ENCODE measurements at places on chromosomes 16 and 17. TPM values are rescaled to one million over a fixed set of nuclear protein-coding genes. Genes with fewer than 3 reads are reported as not detected.

- peak; percentile 36 for DNase-seq
- H3K27ac ChIP-seq: no peak overlapping the region
- H3K27me3 ChIP-seq: no peaks in the 10 kb centered on the region
Measured at GRCh38 chr16:11609474-11610120, 22.9 kb upstream of the LITAF start.

DNA sequence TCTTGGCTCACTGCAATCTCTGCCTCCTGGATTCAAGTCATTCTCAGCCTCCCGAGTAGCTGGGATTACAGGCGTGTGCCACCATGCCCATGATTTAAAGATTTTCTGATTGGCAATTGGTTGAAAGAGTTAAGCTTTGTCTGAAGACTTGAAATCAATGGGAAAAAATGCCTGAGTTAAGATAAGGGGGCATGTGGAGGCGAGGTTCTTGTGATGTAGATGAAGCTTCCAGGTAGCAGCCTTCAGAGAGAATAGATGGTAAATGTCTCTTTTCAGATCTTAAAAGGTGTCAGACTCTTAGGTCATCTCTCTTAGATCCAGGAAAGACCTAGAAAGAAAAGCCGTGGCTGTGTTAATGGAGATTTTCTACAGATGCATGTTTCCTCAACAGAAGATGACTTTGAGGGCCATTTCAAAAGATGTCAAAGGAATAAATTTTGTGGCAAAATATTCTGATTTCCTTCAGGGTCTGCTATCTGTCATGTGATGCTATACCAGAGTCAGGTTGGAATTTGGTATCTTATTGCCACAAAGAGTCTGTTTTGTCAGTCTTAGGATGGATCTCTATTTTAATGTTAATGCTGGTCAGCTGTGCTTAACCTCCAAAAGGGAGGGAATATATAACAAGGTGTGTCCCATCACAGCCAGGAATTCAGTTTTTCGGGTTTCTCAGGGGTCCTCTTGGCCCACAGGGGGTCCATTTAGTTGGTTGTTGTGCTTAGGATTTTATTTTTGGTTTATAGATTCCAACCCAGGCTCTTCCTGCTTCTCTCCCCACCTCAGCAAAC lies 58.3 kb upstream of the AKTIP start:
- H3K27ac ChIP-seq: no peak overlapping the region
- H3K4me1 ChIP-seq: no peaks in the 10 kb centered on the region
- no peaks in the 10 kb centered on the region for H3K36me3 ChIP-seq
- no peak for DNase-seq
- H3K27me3 ChIP-seq: no peaks in the 10 kb centered on the region

- H3K4me1 ChIP-seq: no peaks in the 10 kb centered on the region
- no peaks in the 10 kb centered on the region for H3K27me3 ChIP-seq
- no peak overlapping the region for H3K27ac ChIP-seq
- no peak overlapping the region for H3K4me3 ChIP-seq
Measured at GRCh38 chr17:36503456-36504155, 17.1 kb downstream of the ZNHIT3 start.

GRCh38 chr16:56664506-56664905 lies 3.4 kb downstream of the MT1G start:
- no peak overlapping the region for H3K4me3 ChIP-seq
- peaks cover 11% of the 10 kb centered on the region for H3K4me1 ChIP-seq
- no peak overlapping the region for H3K27ac ChIP-seq
- H3K36me3 ChIP-seq: no peaks in the 10 kb centered on the region
- no peak for DNase-seq

DNA sequence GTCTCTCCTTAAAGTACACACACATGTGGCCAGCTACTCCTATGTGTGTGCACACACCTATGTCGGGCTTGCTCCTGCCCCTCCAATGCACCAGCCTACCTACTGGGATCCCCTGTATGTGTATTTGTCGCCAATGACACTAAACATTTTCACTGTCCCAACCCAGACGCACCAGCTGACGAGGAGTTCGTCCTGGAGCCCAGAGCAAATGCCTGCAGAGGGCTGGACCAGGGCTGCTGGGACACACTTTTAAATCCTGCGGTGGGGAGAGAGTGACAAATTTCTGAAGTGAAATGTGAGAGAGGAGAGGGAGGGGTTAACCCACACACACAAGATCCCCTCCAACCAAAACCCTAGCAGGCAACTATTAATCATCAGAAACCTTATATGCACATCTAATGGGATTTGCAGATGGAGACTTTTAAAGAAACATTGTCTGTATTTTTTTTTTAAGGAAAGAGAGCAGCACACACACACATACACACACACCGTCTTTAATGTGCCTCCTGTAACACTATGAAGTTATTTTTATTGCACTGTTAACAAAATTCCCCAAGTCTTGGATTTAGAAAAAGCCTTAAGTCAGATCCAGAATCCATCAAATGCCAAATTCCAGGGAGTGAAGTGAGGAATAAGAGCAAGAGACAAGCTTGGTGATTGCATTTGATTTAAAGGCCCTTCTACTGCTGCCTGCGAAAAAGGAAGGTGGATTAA lies at the start of gene MEOX1:
MEOX1 (minus strand) TSS at position 224 of the 714 bp plus-strand sequence. CDS start 388 bp downstream, outside the sequence.
- peaks cover 21% of the 10 kb centered on the region for H3K4me1 ChIP-seq
- no peak within 1 kb of the TSS for H3K27ac ChIP-seq
- DNase-seq: peak; percentile 85
- no peaks in the 10 kb centered on the region for H3K27me3 ChIP-seq
- H3K4me3 ChIP-seq: no peak within 1 kb of the TSS

DNA sequence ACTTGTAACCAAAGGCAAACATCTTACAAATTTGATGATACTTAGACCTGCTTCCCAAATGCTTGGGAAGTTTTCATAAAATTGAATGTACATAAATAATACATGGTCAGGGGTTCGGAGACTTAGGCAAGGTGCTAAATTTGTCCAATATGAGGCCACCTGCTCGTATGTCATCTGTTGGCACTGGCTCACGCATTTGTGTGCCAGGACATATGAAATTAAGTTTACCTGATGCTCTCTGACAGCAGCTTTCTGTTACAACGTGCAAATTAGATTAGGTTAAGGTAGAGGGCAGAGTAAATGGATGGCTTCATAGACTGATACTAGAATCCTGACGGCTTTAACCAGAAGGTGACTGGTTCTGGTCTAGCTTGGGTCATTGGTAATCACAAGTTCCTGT lies 970.3 kb upstream of the RBFOX1 start:
- H3K4me3 ChIP-seq: no peak overlapping the region
- no peak for DNase-seq

The CCL17 gene
- total RNA-seq: not detected

The CTNS gene
- total RNA-seq: 6.5 TPM

All from astrocyte (in vitro differentiated cells and primary cell).